ENCODE measurements at places on chromosomes 13 and 19.

DNA sequence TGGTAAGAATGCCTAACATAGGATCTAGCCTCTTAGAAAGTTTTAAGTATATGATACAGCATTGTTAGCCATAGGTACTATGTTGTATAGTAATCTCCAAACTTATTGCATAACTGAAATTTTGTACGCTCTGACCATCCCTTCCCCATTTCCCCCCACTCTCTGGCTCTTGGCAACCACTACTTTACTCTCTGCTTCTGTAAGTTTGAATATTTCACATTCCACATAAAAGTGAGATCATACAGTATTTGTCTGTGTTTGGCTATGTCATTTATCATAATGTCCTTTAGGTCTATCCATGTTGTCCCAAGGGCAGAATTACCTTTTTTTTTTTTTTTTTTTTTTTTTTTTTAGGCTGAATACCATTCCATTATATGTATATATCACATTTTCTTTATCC, 396.9 kb downstream of the DLEU7 start:
- no peak for DNase-seq

GRCh38 chr19:3392480-3392879, 26.1 kb downstream of the NFIC start:
- no peak for DNase-seq

DNA sequence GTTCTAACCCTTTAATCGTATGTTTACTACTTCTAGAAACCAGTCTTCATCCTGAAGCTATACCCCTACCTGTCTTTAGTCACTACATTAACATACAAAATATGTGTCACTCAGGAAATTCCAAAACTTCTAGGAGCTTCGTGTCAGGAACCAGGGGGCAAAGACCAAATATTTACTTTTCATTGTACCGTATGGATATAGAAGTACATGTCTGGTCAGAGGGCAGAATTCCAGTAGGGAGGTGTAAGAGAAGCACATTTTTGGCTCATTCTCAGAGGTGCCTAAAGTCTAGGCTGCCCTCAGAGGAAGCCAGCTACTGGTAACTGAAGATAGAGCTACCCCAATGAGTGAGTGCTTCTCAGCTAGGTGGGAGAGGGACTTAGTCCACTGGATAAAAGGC, 320.7 kb downstream of the DIAPH3 start:
- DNase-seq: no peak

DNA sequence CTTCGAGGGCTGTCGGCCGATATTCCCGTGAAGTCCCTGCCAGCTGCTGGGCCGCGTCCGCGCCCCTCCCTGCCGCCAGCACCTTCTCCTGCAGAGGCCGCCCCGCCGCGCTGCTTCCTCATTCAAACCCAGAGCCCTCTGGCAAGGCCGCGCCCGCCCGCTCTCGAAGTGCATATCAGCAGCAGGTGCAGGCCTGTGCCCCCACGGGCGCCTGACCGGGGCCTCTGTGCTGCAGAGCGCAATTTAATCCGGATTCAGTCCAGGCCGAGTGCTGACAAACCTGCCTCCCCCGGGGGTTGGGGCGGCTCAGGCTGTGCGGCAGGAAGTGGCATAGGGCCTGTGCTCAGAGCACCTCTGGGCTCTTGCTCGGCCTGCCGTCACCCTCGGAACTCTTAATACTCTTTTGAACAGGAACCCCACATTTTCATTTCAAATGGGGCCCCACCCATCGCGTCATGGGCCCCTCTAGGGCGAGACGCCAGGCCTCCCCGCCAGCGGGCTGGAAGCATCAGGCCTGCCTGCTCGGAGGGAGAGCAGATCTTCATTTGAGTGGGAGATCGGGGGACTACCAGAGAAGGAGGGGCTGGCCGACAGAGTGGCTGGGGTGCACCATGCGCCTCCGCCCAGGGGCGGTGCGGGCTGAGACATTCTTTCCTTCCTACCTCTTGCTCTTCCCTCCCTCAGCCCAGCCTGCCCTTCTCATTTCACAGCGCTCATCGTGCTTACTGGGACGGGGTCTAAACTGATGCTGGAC, 125.7 kb downstream of the TNFRSF19 start:
- DNase-seq: peak; percentile 34

DNA sequence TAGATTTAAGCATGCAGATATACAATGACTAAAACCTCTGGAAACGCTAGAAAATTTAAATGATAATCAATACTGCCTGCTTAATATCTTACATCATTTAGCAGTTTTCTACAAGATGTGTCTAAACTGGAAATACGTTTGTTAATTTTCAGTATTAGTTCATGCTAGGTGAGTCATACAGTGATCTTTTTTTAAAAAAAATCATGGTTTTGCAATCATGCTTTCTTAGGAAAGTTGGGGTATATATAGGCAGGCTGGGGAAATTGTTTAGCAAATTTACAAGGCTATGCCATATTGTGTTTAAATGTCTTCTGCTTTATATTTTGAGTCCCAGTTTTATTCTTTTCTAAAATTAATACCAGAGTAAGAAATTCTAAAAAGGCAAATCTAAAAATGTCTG, 245.4 kb upstream of the SPRY2 start:
- no peak for DNase-seq

DNA sequence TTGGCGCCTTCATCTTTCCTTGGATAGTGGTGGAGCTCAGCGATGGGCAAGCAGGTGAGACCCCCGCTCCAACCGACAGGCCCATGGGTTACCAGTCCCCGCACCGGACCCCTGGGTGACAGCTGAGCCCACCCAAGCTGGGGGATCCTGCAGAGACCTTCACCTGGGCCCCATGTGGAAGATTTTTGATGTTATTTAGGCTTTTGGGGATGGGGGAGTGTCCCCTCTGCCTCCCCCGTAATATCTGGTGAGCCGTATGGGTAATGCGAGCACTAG, 4.9 kb upstream of the LILRA5 start:
- DNase-seq: no peak

- DNase-seq: no peak
Observed at GRCh38 chr13:105702441-105702840, 833.0 kb downstream of the EFNB2 start.

- peak; percentile 44 for DNase-seq
Observed at GRCh38 chr13:48976576-48977285, 1.0 kb downstream of the FNDC3A start.

DNA sequence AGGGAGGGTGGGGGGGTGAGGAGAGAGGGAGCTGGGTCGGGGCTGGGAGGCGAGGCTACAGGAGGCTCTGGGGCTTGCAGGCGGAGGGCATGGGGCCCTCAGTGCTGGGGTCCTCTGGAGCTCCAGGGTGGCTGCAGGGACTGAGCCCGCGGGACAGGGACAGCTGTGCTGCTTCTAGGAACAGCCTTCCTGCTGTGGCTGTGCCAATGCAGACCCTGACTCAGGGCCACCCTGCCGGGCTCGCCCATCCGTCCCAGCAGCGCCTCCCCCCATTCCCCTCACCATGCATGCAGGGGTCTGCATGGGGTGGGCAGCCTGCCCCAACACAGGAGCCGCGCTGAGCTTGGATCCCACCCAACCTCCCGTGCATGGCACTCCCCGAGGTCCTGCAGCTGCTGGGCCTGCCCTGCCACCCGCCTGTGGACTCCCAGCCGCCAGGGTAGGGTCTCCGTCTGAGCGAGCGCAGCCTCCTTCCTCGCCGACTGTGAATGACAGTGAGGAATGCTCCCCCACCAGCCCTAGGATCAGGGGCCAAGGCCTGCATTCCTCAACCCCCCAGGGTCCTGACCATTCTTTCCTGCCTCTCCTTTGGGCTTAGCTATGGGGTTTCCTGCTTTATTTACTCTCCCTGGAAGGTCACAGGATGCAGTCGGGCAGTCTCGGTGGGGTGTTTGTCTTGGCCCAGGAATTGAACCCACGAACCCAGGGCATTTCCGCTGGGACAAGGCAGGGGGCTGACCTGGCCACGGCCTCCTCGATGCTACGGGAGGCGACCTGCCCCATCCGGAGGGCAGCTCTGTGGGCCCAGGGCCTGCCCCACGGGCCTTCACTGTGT, 23.4 kb downstream of the CEBPG start:
- no peak for DNase-seq

- no peak for DNase-seq
Observed at GRCh38 chr13:33110386-33110712, 94.1 kb downstream of the KL start.

Data from stimulated activated CD4-positive, alpha-beta T cell treated with anti-CD3 and anti-CD28 coated beads, Interleukin-2, amount 100 ng/mL, for 48 hours (primary cell).